ENCODE measurements at places on chromosomes 16 and 17.
A peak's percentile ranks its signal among the peaks of the same experiment; 100 is the strongest.

DNA sequence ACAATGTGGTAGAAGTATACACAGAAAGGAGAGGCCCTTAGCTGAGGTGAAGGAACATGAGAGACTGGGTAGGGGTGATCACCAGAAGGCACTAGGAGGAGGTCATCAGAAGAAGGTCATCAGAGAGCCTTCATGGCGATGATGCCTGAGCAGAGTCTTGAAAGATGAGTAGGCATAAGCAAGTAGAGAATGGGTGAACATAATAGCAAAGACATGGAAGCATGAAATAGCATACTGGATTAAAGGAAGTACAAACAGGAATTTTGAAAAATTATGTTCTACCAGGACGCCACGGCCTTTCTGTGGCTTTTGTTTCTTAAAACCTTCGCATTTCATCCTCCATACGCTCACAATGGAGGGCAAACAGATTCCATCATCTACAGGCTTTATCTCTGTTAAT lies 2.9 kb downstream of the IKZF3 start:
- no peak for DNase-seq

DNA sequence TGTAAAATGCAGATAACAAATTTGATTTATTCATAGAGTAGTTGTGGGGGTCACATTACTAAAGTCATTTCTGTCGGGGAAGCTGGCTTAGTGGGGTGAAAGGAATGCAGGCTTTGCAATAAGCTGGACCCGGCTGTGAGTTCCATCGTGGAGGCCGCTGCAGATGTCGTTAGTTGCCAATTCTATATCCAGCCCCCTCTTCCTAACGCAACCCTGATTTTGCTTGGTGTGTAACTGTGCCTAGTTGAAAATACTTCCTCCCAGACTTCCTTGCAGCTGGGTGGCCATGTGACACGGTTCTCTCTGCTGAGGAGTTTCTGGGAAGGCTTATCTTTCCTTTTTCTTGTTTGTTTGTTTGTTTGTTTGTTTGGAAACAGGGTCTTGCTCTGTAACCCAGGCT lies 4.5 kb downstream of the MFSD6L start:
- peak; percentile 2 for DNase-seq

GRCh38 chr16:76294396-76295214 lies 17.4 kb downstream of the CNTNAP4 start:
- DNase-seq, result peak; percentile 28

DNA sequence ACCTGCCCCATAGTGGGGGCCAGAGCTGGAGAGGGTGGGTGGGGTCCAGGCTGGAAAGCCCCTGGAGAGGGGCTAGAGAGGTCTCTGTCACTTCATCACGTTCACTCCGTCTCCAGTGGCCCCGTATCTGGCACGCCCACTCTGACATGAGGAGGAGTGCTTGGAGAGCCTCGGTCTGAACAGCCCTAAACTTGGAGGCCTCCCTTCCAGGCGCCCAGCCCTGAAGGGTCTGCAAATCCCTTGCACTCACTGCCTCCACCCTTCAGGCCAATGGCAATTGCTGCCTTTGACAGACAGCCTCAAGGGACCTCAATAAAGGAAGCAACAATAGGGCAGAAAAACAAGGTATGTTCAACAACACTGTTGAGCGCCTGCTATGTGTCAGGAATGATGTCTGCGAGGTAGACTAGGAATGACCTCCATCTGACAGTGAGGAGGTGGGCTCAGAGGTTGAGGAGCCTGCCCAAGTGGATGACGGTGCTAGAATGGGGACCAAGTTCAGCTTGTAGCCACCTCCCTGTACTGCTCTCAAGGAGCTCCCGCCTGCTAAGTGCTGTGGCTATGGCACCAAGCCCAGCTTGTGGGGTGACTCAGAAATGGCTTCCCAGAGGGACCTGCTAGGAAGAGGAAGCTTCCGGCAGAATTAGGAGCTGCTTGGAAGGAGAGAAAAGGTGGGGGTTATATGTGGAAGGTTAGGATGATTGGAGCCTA lies 2.9 kb upstream of the EPX start:
- DNase-seq, result peak; percentile 86

DNA sequence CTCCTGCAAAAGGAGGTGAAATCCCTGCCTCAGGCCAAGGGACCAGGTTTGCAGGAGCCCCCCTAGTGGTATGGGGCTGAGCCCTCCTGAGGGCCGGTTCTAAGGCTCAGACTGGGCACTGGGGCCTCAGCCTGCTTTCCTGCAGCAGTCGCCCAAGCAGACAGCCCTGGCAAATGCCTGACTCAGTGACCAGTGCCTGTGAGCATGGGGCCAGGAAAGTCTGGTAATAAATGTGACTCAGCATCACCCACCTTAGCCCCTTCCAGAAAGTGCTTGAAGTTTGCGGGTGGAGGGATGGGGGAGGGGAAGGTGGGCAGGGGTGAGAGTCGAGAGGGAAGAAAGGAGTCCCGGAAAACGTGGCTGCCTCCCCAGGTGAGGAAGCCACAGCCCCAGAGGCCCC lies 2.1 kb downstream of the MC1R start:
- DNase-seq, result peak; percentile 50

- no peak for DNase-seq
Observed at GRCh38 chr16:62363501-62363900, 327.3 kb upstream of the CDH8 start.

DNA sequence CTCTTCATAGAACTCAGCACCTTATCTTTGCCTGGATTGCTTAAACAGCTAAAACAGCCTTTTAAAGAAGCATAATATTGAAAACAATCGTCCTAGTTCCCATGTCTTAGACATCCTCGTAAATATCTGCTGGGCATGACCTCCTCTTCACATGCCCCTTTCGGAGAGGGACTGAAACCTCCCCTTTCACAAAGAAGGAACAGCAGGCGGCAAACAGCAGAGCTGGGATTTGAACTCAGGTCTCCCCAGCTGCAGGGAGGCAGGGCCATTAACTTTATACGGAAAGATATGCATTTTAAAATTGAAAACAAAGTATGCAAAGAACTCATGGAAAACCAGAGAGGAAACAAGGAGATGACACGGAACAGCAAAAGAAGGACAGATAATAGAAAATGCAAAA lies 249.9 kb downstream of the FOXL1 start:
- DNase-seq, result no peak

DNA sequence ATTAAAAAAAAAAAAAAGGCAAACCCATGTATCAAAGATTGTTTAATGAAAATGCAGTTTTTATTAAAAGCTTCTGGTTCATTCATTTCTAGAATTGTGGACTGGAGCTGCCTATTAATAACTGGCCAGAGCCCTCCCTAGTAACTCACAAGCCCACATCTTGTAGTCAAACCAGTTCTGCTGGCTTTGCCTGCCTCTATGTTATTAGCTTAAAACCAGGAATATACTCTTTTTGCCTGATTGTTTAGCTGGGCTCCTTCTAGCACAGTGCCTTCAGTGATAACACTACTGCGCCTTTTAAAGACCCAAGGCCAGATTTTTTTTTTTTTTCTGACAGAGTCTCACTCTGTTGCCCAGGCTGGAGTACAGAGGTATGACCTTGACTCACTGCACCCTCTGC lies 26.0 kb downstream of the TAC4 start:
- DNase-seq, result no peak

GRCh38 chr17:561116-561515 lies 153.5 kb downstream of the VPS53 start:
- peak; percentile 87 for DNase-seq

Measured in iris pigment epithelial cell (primary cell).